Skin of body (tissue), 3 donors: ENCODE measurements at places on chromosomes 6 and 20. TPM values are rescaled to one million over a fixed set of nuclear protein-coding genes. Genes with fewer than 3 reads are reported as not detected.

Gene ZBTB12
- total RNA-seq = 3.9 TPM

Gene IL20RA
- total RNA-seq = 10.7 TPM

Gene HLA-DQB1
- 0.69 TPM for total RNA-seq

Gene AIF1
- 23.8 TPM for total RNA-seq

Gene KHDC1
- total RNA-seq = 1.2 TPM

Gene PPP1R14C
- 18.3 TPM for total RNA-seq

Gene OR2B6
- not detected for total RNA-seq

Gene GGTLC1
- total RNA-seq = not detected

Gene HCRTR2
- not detected for total RNA-seq
